ENCODE measurements at places on chromosomes 4 and X.

DNA sequence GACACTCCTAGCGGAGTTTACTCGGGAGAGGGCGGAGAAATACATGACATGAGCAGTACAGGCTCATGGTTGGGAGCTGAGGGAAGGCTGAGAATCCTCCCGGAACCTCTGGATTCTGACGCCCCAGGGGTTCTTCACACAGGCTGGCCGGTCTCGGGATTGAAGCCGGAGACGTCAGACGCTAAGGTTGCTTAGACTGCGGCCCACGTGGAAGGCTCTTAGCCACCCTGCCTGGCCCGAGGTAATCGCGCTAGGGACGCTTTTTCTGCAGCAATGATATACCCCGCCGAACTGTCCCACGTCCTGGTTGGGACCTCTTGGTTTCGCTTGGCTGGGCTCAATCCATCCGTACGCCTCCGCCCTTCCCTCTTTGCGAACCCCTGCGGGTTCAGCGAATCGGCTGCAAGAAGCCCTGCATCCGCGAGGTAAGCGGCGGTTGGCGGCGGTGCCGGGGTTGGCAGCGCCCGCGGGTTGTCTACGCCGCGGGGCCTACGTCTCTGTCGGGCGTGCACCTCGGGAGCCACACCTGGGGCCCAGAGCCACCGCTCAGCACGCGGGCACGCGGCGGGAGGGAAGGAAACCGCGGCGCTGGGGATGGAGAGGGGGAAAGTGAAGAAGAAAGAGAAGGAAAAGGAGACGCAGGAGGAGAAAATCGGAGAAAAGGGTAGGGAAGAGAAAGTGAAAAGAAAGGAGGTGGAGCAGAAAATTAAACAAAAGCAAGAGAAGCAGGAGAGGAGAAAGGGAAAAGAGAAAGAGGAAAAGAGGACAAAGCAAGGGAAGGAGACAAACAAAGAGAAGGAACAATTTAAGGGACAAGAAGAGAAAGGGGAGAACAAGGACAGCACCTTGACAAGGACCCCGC is at the start of gene ARL9:
ARL9 (plus strand) TSS at position 523 of the 862 bp plus-strand sequence; CDS start at position 595, 72 bp downstream.
- DNase-seq = peak; percentile 59

DNA sequence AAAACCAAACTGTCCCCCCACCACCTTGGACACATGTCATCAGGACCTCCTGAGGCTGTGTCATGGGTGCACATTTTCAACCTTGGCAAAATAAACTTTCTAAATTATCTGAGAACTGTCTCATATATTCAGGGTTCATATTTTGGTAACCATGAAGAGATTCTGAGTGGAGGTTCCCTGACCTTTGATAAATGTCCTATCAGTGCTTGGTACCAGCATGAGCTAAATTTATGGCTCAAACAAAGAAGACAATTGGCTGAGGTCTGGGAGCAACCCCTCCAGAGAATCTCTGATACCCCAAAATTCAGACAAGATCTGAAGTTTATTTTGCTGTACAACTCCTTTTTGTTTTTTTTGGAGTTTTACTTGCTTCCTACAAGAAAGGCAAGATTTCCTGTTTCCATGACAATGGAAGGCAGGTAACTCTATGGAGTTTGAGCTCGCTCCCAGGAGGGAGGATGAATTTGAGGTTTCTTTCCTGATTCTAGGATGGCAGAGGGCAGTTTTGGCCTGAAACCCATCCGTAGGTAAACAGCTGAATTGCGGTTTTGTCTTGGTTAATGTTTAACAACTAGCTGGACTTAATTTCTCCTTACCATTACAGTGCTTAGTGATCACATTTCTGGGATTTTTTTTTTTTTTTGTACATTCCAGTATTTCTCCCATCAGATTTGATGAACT is 14.5 kb downstream of the UGT2B15 start:
- DNase-seq = no peak

- DNase-seq = no peak
Observed at GRCh38 chr4:91257721-91258120, 1046.0 kb upstream of the GRID2 start.

DNA sequence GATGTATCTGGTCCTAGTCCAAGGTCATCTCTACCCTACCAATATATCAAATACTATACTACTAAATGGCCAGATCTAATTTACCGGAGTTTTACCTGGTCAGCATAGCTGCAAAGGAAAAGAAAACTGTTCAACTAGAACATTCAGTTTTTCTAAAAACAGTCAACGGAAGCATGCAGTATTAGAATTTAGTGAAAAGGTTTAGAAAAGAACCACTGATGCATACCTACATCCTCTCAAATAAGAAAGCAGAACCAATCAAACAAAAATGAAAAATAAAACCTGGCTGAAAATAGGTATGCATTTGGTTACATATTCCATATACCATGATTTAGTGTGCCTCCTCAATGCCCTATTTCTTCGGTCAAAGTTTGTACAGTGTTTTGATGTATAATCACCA is 140.0 kb downstream of the CHM start:
- DNase-seq = no peak

DNA sequence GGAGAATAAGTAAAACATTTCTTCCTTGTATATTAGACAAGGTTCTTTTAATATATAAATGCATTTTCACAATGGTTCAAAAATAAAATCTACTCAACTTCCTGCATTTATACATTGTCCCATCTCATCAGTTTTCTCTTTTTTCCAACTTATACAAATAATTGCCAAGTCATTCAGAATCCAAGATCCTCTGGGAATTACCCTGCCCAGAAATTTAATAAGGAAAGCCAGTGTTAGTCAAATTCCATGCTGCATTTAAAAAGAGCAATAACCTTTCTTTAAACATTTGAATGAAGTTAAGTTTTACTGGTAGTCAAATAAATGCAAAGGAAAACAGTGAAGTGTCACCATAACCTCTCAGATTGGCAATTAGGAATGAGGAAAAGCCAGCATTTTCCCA is 357.9 kb downstream of the PPP3CA start:
- DNase-seq = no peak

DNA sequence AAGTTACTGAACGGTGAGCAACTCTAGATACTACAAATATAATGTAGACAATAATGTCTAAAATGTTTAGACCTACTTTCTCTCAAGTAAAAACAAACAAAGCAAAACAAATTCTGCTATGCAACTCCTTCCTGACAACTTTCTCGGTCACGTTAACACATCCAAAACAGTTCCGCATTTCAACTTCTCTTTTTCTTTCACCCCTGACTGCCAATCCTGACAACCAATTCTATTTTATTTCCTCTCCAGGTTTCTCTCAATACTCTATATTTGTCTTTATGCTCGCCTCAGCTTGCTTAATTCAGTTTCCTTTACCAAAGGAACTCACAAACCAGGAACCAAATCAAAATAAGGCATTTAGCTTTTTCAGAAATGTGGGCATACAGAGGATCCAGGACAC is 513.0 kb downstream of the FSTL5 start:
- no peak for DNase-seq
